Stimulated activated CD8-positive, alpha-beta memory T cell treated with anti-CD3 and anti-CD28 coated beads, Interleukin-4, amount 100 ng/mL, for 1 hour (primary cell): ENCODE measurements at places on chromosomes 7 and 10.

GRCh38 chr7:112481833-112482670, 1.3 kb downstream of the LSMEM1 start:
- no peak for DNase-seq

- no peak for DNase-seq
Observed at GRCh38 chr7:41117431-41117830, 585.5 kb downstream of the INHBA start.

DNA sequence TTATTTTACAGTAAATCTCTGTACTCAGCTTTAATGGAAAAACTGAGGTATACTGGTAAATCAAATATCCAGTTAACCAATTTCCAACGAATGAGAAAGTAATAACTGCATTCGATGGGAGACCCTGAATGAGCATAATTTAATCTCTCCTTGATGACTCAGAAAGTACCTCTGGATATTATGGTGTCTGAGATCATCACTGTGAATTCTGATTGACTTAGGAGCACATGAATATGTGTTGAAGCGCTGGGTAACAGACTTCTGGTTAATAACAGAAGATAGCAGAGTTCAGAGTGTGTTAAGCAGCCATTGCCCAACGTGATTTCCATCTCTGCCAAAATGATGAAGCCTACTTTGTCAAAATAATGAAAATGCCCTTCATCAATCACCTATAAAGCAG, 116.6 kb downstream of the NRP1 start:
- DNase-seq, result no peak

GRCh38 chr7:70190281-70190680, 592.0 kb downstream of the AUTS2 start:
- DNase-seq, result no peak

GRCh38 chr10:113538151-113538550, 14.7 kb upstream of the HABP2 start:
- DNase-seq, result no peak

- no peak for DNase-seq
Observed at GRCh38 chr10:66931340-66931948, 5.6 kb downstream of the LRRTM3 start.

GRCh38 chr10:6174201-6174874, 28.4 kb upstream of the PFKFB3 start:
- DNase-seq, result no peak

DNA sequence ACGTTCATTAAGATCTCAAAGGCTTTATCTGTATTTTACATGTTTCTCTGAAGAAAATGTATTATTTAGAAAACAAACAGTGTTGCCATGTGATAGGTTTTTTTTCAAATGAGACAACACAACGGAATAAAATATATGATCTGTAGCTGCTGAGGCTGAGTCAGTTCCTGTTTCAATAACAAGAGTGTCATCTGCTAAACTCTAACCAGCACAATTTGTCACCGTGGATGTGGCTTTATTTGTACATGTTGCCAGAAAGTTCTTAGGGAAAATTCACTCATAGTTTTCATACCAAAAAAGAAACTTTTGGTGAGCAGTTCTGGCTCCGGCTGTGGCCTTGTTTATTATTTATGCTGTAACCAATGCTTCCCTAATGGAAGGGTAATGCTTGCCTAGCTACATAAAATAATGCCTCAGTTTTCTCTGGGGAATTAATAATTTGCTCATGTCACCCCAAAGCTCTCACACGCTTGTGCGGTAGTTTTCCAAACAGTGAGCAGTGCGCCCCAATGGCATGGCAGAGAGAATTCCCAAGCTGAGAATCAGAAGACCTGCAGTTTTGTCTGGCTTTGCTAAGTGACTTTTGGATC, 20.3 kb upstream of the KLF6 start:
- no peak for DNase-seq

DNA sequence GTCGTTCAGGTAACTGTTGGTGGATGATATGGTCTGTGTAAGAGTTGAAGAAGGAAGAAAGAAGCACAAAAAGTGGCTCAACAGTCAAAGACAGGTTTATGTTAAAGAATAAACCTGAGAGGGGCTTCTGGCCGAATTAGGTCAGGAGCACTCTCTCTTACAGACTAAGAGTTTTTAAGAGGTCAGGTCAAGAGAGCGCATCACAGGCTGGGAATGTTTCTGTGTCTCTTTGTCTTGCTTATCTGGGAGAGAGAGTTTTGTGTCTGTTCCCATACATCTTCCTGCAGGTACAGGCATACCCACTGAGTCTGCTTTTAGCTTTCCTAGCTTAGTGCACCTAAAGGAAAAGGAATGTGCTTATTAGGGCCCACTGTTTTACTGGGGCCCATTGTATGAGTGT, 22.2 kb upstream of the PRPF18 start:
- DNase-seq, result no peak

GRCh38 chr10:81564143-81564542, 310.9 kb upstream of the NRG3 start:
- no peak for DNase-seq

GRCh38 chr10:97584060-97584797, at the start of gene HOGA1:
HOGA1 (plus strand) TSS chr10:97584389; CDS start chr10:97584704, 315 bp downstream.
- DNase-seq, result no peak

DNA sequence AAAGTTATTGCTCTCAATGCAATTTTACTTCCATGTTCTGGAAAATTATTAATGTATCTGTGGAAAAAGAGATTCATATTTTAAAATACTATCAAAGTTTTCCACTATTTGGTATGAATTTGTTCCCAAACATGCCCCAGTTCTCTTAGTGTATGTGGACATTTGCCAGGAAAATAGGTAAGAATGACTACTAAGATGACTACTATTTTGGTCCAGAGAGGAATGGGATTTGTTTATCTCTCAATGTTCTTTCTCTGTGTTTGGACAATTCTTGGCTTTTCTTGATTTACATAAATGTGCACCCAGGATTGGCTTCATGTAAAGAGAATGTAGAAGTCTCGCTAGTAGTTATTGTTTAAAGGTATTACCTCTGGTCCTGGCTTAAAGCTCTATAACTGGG, 60.3 kb upstream of the POT1 start:
- DNase-seq, result no peak

- DNase-seq, result no peak
Observed at GRCh38 chr7:92750447-92750839, 85.9 kb downstream of the CDK6 start.

- DNase-seq, result no peak
Observed at GRCh38 chr7:43039346-43039745, 73.1 kb upstream of the HECW1 start.

DNA sequence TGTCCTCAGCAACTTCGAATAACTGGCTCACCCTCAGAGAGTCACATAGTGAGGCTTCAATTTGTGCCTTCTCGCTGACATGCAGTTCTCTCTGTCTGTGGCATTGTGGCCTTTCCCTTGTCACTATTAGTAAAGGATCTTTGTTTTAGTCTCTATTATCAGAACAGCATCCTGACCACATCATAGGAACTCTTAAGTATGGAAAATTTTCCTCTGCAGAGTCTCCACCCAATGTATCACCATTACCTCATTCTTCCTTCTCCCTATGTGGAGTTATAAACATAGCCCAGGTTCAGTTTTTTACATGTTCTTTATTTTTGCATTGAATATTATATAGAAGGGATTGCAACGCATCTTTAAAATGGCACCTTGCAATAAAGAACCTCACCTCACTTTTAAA, 112.9 kb downstream of the FAM107B start:
- DNase-seq, result no peak

GRCh38 chr7:115099906-115100305, 178.0 kb downstream of the MDFIC start:
- no peak for DNase-seq

DNA sequence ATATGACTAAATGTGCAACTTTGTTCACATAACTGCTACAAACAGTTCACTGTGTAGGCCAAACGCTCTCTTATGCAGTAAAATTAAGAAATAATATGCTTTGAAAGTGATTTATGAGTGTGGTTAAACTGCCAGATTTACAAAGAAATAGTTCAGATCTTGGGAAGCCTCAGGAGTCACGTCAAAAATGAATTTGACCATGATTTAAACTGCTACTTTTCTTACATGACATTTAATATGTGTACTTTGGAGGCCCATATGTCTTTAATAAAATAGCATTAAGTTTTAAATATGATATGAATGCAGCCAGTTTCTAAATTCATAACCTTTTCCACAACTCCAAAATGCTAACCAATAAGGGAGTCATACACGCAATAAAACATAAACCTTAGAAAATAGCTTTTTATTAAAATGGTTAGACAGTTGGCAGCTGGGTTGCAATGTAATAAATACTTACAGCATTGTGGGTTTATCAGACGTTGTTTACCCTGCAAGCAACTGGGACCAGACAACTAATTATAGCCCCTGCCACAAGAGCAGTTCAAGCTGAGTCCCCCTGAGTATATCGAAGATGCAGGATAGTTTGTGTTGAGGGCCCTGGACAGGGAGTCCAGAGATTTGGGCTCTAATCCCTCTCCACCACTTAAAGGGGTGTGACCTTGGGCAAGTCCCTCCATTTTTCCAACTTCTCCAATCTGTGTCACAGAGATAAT, 640.4 kb downstream of the LRMDA start:
- DNase-seq, result no peak

DNA sequence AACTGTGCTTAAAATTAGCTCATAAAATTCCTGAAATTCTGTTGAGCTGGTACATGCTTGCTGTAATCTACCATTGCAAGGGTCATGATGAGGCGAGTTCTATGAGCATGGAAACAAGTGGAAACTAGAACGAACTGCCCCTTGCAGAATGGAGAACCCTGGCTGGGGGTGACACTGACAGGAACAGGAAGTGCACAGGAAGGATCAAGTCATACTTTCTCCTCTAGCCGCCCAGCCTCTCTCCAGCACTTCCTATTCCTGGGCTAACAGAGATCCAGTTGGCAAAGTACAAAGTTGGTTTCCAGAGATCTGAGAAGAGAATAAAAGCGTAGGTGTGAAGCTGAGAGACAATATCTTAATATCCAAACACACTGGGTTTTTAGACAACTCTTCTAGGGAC, 414.2 kb upstream of the PODXL start:
- no peak for DNase-seq

GRCh38 chr10:45439365-45439764, 65.3 kb downstream of the ALOX5 start:
- DNase-seq, result no peak

DNA sequence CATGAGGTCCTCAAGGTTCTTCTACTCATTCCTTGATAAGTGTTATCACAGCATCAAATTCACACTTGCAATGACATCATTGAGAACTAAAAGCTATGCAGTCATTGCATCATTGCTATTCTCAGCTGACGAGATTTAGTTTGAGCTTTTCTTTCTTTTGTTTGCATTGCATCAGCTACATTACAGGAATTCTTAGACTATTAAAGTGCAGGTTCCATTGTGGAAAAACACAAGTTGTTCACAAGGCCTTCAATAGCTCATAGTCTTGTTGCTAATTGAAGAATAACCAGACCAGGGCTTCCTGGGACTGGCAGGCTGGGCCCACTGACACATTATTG, 139.3 kb downstream of the CXCL12 start:
- DNase-seq, result no peak
